Stimulated activated CD8-positive, alpha-beta memory T cell treated with anti-CD3 and anti-CD28 coated beads, Interleukin-12 subunit alpha, Interleukin-12 subunit beta, amount 100 ng/mL, for 1 hour (primary cell): ENCODE measurements at places on chromosomes 11 and 22.

DNA sequence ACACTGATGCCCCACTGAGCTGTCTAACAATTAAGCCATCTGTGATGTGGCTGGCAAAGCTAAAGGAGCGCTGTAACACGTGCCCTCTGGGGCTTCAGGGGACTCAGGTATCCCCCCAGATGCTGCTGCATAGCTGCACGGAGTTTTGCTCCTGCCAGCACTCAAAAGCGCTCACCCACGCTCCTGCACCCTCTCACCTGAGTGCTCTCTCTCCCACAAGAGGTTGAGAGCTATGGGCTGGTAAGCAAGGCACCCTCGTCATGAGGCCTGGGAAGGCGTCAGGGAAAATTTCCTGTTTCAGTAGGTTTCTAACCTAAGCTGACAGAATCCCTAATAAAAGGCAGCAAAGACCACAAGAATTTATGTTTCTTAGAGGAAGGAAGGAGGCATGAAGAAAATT is 850.3 kb downstream of the OPCML start:
- no peak for DNase-seq

GRCh38 chr22:50105208-50106100 is 15.6 kb downstream of the MOV10L1 start:
- DNase-seq: no peak

DNA sequence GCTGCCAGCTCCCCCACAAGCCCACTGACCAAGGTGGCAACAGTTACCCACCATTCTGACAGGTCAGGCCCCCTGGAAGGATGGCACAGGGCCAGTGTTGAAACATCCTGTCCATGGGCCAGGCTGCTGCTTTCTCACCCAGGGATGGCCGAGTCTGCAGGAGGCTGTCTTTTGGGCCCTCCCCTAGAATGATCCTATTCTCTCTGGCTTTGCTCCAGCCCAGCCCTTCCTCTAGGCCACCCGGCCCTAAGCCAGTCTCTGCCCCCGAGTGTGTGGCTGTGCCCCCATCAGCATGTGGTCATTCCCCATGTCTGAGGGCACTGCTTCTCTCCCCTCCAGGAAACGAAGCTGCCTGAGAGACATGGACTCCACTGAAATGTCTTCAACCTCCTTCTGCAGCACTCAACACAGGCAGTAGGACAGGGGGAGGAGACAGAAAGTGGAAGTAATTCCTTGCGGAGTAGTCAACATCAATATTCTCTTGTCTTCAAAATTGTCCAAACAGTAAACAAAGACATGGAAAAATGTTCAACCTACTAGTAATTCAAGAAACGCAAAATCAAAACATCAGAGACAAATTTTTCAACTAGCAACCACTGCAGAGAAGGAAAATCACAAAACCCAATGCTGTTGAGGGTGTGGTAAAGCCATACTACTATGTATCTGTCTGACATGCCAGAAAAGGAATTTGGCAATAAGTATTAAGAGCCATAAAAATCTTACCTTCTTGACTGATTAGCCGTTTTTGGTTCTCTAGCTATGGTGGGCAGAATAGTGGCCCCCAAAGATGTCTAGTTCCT is 5.1 kb upstream of the SCARF2 start:
- no peak for DNase-seq

- DNase-seq: no peak
Observed at GRCh38 chr11:107370390-107370789, 87.2 kb downstream of the CWF19L2 start.

DNA sequence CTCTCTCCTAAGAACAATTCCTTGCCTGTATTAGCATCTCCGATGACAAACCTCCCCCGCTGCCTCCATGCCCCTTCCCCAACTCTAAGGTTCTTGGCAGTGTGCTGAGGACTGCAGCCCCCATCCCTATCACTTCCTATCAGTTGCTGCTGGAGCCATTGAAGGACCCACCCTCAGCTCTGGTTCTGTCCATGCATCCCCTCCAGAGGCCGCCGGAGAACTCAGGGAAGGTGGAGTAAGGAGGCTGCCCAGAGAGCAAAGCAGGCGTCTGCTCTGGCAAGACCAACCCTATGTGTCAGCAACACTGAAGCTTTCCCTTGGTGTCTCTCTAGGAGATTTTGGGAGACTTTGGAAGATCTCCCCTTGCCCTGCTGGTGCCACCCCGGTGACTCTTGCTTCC is 1139.5 kb downstream of the TBC1D22A start:
- DNase-seq: no peak

DNA sequence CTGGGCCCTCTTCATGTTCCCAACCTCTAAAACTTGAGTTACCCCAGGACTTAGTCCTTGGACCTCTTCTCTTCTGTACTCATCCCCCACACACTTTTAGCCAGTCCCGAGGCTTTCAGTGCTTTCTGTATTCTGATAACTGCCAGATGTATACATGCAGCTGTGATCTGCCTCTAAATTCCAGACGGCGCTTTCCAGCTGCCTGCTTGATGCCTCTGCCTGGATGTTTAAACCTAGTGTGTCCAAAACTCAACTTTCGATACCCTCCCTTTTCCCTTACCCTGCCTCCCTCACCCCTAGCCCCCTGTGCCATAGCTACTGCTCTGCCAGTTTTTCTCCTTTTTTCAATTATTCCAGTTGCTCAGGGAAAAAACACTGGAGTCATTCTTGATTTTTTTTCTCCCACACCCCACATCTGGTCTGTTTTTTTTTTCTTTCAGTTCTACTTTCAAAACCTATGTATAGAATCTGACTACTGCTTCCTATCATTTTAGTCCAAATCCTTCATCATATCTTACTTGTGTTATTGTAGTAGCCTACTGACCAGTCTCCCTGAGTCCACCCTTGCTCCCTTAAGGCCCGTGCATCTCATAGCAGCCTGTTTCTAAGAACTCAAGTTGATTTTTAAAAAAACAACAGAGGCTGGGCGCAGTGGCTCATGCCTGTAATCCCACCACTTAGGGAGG is 32.9 kb upstream of the TECTA start:
- no peak for DNase-seq
